ENCODE measurements at places on chromosomes 5 and 9.
A peak's percentile ranks its signal among the peaks of the same experiment; 100 is the strongest.

- DNase-seq = no peak
Observed at GRCh38 chr5:50856401-50857119, 190.1 kb downstream of the PARP8 start.

DNA sequence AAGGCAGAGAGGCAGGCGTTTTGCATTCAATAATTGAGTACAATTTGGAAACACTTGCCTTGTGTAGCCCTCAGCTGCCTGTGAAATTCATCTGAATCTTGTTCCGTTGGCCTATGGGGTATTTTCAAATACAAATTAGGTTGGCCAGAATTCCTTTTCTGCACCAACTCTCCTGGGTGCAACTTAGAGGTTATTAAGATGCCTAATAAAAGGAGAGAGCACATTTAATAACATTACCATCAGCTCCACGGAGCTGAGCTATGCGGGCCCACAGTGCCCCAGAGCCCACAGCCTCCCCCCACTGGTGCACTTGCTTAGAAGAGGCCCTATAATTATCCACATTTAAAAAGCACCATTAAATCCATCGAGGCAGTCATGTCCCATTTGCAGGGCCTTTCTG is 367.6 kb upstream of the CLINT1 start:
- no peak for DNase-seq

DNA sequence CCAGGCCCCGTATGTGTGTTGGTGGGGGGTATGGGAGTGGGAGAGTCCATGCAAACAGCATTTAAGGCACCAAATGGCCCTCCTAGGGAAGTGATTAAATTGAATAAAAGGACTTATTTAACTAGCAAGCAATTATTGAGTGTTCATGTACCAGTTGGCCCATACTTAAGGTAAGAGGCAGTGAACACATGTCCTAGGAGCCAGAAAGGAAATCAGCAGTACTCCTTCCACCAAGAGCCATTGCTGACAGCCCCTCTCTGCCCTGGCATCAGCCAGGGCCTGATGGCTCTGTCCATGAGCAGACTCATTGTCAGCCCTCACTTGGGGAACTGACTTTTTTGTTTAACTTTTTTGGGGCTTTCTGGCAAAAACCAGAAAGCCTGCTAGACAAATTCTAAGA is 10.4 kb upstream of the SHROOM1 start:
- DNase-seq = no peak

DNA sequence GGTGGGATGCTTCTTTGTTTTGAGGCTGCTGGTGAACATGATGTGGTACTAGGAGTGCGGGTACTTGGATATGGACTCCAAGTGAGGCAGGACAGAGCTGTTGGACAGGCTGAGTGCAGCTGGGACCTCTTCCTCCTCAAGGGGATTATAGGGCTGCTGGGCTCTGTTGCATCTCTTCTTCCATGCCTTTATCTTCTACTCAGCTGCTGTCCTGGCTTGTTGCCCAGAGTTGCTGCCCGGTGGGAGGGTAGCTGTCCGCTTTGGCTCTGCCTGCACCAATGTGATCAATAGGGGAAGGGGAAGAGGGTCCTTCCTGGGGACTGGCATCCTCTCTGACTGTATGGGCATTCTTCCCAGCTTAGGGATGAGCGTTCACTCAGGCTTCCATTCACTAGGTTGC is 1217.9 kb upstream of the ACO1 start:
- DNase-seq = no peak

DNA sequence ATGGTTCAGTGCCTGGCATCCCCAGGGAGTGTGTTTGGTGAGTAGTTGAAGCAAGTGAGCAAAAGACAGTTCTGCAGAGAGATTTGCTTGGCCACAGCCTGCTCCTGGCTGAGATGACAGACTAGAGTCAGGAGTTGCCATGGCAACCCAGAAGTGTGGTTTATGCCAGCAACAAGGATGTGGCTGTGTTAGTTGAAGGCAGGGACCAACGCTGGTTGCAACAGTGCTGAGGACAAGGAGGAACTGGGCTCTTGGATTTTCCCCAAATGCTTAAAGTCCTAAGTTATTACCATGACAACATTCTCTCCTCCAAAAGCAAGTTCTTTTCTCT is 2.7 kb downstream of the NXNL2 start:
- peak; percentile 38 for DNase-seq

- DNase-seq = no peak
Observed at GRCh38 chr9:86816868-86817267, 130.4 kb downstream of the GAS1 start.

DNA sequence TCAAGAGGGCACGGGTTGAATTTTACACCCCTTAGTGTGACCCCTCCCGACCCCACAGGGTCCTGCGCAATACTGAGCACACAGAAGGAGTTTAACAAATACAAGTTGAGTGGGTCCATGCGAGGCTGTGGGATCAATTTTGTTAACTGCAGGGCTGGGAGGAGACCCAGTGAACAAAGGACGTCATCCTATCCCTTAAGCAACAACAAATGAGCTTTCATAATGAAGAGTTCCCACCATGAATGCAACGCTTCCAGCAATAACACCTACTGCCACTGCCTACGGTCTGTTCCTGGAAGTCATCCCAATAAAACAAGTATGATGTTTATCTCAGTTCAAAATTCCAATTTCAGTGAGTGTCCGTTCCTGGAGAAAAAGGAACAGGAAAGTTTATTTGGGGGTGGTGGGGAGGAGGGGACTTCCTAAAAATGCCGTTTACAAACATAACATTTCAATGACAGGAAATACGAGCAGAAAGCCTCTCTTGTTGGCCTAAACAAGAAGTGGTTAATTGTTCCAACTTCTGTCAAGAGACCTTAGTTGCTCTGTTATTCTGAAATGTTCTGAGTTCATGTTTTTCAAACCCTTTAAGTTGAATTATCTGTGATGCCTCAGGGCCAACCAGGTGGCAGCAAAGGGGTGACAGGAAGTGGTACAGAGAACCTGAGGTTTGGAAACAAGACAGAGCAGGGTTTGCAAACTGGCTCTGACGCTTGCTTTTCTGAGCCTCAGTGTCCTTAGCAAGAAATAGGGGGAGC is 65.8 kb upstream of the PLPP6 start:
- peak; percentile 68 for DNase-seq

DNA sequence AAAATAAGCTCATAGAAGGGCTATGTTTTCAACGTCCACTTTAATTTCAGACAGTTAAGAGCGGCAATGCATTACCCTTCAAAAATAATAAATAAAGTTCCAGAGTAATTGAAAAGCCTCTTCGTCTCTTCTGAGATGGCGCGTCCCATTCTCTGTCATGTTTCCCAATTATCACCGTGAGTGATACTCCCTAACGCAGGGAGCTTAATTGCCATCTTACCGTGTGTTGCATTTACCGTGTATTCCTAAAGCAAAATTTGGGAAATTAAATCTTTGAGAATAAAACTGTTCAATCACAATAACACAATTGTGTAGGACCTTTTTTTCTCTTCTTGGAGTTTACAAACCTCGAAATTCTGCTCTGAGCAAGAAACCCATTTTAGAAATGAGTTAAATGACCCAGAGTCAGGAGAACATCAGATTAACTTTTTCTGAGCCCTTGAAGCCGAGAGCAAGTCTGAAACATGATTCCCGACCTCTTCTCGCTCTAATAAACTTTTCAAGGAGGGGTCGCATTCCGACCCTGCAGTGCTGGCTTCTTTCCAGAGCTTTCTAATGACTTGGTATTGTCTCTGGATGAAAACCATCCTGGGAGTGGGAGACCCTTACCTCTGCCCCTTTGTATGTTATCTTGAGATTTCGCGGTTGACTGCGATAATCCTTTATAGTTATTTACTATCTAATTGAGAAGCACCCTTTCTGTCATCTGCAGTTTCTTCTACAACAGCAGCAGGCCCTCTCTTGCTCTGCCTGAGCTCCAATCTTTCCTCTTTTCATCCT is 251.5 kb downstream of the FSTL4 start:
- DNase-seq = no peak

- no peak for DNase-seq
Observed at GRCh38 chr5:136075466-136075891, 46.7 kb downstream of the TGFBI start.

DNA sequence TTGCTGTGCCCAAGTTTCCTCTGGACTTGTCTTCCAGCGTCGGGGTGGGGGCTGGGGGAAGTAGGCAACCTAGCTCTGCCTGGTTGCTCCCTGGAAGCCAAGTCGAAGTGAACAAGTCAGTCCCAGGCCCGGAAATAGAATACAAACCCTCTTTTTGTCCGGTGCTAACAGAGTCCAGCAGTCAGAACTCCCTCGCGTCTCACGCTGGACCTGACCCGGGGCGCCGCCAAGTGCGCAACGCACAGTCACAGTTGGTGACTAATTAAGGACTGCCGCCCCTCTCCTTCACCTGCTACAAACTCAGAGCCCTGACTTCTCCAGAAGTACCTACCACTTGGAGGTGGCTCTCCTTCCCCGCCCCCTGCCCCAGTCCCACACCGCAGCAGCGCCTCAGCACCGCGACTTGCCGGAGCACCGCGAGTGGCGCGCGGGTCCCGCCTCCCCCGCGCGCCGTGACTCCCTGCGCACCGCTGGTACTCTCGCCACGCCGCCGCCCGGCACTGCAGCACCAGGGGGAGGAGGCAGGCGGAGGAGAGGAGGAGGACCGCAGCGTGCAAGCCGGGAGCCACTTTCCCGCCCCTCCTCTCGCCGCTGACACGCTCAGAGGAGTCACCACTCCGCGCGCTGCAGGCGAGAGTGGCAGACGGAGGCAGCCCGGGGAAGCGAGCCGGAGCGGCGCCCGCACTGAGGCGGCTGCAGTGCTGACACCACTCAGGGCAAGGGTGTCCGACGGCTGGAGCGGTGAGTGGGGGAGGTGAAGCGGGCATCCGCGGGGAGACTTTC is at the start of gene SV2C:
SV2C (plus strand) TSS at position 612 of the 783 bp plus-strand sequence. CDS start 48,368 bp downstream, outside the sequence.
- no peak for DNase-seq

DNA sequence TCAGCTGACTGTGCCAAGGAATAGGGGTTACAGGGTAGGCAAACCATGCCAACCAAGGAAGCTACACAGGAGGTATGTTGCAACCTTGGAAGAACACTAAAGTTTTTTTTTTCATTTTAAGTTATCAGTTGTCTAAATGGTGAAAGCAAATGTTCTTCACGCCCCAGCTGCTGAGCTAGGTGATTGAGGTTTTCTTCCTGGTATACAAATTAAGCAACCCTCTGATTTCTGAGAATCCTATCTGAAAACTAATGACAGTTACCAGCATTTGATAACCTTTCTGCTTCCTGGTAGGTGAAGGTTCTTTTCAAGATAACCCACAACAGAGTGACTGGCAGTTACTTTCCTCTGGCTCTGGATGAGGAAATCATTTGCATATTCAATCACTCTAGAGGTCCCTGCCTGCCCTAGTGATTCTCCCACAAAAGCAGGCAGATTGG is 194.9 kb downstream of the ATP10B start:
- no peak for DNase-seq

DNA sequence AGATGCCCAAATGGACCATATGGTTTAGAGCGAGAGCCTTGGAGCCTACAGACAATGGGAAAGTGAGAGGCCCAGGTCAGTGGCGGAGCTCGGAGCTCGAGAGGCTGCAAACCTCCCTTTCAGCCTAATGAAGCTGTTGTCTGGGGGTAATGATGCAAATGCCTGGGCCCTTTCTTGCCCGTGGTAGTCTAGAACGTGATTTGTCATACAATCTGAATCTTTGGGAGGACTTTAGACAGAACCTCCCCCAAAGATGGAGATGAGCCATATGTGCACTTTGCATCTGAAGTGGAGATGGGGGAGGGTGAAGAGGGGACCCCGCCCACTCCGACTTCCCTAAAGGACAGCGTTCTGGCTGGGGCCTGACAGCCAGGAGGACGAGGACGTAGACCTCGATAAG is 10.3 kb upstream of the NEUROG1 start:
- no peak for DNase-seq

GRCh38 chr5:73454379-73455036 is 5.9 kb upstream of the FOXD1 start:
- peak; percentile 61 for DNase-seq

DNA sequence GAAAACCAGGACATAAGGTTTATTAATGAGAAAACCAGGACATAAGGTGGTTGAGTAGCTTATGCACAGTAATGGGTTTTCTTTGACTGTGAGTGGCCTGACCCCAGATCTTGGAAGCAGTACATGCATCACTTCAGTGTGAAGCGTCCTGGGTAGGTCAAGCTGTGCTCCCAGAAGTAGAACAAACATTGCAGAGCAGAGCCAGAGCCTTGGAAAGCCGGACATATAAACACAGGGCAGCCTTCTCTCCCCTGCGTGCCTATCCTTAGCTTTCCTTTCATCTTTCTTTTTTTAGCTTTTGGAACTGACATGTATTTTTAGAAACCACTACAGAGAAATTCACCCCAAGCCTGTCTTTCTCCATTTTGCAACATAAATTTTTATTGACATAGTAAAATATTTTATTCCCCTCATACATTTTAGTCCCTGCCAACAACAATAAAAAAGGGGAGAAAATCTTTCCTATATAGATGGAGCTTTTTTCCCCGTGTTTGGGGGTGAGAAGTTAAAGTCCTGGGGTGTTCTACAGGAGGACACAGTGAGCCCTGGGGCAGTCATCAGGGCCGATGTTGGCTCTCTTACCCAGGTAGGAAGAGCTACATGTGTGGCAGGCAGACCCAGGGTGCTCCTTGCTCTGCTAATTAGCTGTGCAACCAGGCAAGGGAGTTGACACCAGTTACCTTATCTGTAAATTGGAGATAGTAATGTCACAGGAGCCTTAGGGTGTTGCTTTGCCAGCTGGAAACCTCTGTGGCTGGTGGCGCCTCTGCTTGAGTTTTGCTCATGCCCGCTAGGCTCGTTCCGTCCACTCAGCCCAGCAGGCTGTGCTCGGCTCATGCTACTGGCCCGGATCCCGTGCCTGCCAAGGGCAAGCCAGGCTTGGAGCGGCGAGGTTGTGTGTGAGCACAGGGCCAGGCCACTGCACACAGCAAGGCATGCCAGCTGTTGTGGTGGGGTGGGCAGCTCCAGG is 389.6 kb downstream of the KDM4C start:
- no peak for DNase-seq

- no peak for DNase-seq
Observed at GRCh38 chr9:18675332-18675731, 201.4 kb downstream of the ADAMTSL1 start.

- DNase-seq = no peak
Observed at GRCh38 chr9:134136996-134137299, 1.1 kb downstream of the WDR5 start.

GRCh38 chr5:125139590-125139989 is 393.2 kb upstream of the ZNF608 start:
- no peak for DNase-seq

- no peak for DNase-seq
Observed at GRCh38 chr5:9922719-9923118, 292.6 kb upstream of the TAS2R1 start.

DNA sequence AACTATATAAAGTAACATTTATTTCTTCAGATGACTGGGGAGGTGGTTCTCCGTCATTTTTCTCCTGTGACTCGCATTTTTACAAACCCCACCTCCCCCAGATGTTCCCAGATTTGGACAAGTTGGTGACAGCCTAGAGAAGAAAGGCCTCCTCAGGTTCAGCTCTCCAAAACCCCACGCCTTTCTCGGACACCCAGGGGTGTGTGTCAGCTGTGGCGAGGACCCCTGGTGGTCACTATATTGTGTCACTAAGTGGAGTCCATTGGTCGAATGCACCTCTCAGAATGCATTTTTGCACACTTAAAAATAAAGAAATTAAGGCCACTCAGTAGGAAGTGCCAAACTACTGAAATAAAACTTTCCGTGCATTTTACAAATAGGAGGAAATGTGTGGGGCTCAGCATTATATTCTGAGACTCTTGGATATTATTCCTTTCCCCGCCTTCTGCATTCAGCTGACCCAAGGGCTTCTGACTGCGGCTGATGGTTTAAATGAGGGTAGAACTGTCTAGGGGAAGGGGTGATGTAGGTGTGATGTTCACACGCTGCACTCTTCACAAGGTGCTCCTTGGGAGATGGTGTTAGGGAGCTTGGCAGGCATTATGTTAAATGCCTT is 47.6 kb downstream of the ACO1 start:
- peak; percentile 34 for DNase-seq
